ENCODE measurements at places on chromosomes 11 and 22.

- no peaks in the 10 kb centered on the region for H3K36me3 ChIP-seq
- no peak for DNase-seq
- H3K4me3 ChIP-seq = no peak overlapping the region
- H3K4me1 ChIP-seq = peaks cover 29% of the 10 kb centered on the region
- no peaks in the 10 kb centered on the region for H3K27me3 ChIP-seq
Measured at GRCh38 chr11:2522631-2523255, 77.9 kb downstream of the KCNQ1 start.

DNA sequence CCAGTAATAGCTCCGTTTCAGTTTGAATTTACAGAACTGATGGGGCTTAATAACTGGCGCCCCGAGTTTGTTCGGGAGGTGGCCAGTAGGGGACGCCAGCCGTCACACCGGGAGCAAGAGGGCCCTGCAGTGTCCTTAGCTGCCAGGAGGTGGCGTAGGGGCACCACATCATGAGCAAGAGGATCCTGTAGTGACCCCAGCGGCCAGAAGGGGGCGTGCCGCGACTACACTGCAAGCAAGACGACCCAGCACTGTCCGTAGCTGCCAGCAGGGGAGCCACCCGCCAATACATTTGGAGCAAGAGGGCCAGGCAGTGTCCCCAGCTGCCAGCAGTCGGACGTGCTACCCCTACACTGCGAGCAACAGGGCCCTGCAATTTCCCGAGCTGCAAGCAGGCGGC, 663.7 kb upstream of the B3GAT1 start:
- DNase-seq = peak; percentile 23
- no peaks in the 10 kb centered on the region for H3K27me3 ChIP-seq
- H3K36me3 ChIP-seq = no peaks in the 10 kb centered on the region
- no peak overlapping the region for H3K4me3 ChIP-seq

DNA sequence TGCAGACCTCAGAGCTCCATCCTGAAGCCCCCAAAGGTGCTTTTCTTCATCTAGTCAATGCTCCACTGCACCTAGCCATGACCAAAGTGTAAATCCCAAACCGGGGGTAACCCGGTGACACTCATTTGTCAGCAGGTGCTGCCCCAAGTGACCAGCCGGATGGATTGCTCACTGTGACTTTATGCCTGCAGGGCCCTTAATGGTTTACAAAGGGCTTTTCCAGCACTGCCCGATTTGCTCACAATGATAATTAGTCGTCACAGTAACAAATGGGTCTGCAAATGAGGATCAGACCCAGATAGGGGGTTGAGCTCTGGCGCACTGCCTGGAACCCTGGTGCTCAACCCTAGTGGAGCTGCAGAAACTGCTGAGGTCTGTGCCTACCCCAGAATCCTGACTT, 45.7 kb upstream of the CD5 start:
- H3K27ac ChIP-seq = no peak overlapping the region
- no peak for DNase-seq
- H3K27me3 ChIP-seq = no peaks in the 10 kb centered on the region
- H3K4me1 ChIP-seq = peaks cover 80% of the 10 kb centered on the region

DNA sequence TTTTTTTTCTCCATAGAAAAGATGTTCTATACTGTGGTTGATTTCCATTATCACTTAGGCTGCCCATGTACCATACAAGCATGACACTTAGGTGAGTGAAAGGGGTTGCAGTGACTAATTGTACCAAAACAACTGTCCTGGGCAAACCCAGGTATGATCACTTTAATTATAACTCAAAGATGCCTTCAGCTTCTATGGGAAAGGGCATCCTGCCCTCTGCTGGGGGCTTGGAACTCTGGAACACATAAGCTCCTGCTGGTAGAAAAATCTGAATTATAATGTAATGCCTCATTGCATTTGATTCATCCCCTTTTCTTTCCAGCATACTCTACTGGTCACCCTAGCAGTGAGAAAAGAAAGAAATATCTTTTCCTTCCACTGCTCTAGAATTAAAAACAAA, 206.3 kb downstream of the DDX10 start:
- no peak overlapping the region for H3K4me3 ChIP-seq
- no peak for DNase-seq
- H3K4me1 ChIP-seq = no peaks in the 10 kb centered on the region
- H3K27ac ChIP-seq = no peak overlapping the region

- H3K4me1 ChIP-seq = peaks cover 65% of the 10 kb centered on the region
- no peak overlapping the region for H3K27ac ChIP-seq
- H3K4me3 ChIP-seq = no peak overlapping the region
- no peaks in the 10 kb centered on the region for H3K36me3 ChIP-seq
- no peak for DNase-seq
Measured at GRCh38 chr11:61054513-61054912, 47.8 kb upstream of the CD5 start.

GRCh38 chr22:42282943-42283277, 12.5 kb upstream of the TCF20 start:
- H3K27me3 ChIP-seq = no peaks in the 10 kb centered on the region
- DNase-seq = no peak
- no peak overlapping the region for H3K4me3 ChIP-seq
- H3K27ac ChIP-seq = no peak overlapping the region

DNA sequence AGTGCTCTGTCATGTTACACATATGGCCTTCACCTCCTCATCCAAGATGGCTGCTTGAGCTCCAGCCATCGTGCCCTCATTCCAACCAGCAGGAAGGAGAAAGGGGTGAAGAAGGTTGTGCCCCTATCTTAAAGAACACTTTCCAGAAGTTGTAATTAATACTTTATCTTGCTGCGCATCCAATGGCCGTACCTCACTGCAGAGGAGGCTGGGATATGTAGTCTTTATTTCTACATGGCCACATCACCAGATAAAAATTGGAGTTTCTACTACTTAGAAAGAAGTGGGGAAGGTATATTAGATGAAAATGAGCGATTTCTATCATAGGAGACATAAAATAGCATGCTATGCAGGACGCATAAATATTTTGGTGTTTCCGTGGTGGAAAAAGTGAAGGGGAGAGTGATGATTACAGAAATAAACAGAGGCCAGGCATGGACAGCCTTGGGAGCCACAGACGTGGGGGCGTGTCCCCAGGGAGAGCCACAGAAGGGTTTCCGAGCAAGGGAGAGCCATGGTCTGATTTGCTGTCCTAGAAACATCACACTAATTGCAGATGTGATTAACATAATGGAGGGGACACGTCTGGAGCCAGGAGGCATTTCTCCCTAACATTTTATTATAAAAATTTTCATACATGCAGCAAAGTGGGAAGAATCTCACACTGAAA, 8.8 kb upstream of the MB start:
- H3K4me1 ChIP-seq = peaks cover 21% of the 10 kb centered on the region
- H3K4me3 ChIP-seq = no peak overlapping the region
- no peaks in the 10 kb centered on the region for H3K27me3 ChIP-seq
- no peaks in the 10 kb centered on the region for H3K36me3 ChIP-seq
- no peak overlapping the region for H3K27ac ChIP-seq
- no peak for DNase-seq
